ENCODE measurements at places on chromosomes 1 and 21. TPM values are rescaled to one million over a fixed set of nuclear protein-coding genes. Genes with fewer than 3 reads are reported as not detected.

Gene TRIM63
- 0.32 TPM for total RNA-seq

Gene FMO1
- not detected for total RNA-seq

Gene AMY1C
- not detected for total RNA-seq

Gene LCE1E
- not detected for total RNA-seq

Gene KCNN3
- total RNA-seq, result 2.6 TPM

Gene ARMH1
- total RNA-seq, result 2.5 TPM

Gene C1QA
- total RNA-seq, result 76.7 TPM

Gene RAB3B
- 1.8 TPM for total RNA-seq

Gene HRNR
- total RNA-seq, result not detected

Gene TMCO2
- total RNA-seq, result not detected

Gene LRRC47
- 50.5 TPM for total RNA-seq

- no peak for DNase-seq
These were observed 84.9 kb downstream of the PTPRU start for GRCh38 chr1:29321176-29321575.

DNA sequence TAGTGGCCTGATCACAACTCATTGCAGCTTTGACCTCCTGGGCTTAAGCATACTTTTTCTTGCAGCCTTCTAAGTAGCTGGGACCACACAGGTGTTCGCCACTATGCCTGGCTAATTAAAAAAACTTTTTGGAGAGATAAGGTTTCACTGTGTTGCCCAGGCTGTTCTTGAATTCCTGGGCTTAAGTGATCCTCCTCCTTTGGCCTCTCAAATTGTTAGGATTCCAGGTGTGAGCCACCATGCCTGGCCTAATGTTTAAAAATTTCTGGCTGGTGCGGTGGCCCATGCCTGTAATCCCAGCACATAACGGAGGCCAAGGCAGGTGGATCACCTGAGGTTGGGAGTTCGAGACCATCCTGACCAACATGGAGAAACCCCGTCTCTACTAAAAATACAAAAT lies 24.4 kb downstream of the YTHDF2 start:
- no peak for DNase-seq

DNA sequence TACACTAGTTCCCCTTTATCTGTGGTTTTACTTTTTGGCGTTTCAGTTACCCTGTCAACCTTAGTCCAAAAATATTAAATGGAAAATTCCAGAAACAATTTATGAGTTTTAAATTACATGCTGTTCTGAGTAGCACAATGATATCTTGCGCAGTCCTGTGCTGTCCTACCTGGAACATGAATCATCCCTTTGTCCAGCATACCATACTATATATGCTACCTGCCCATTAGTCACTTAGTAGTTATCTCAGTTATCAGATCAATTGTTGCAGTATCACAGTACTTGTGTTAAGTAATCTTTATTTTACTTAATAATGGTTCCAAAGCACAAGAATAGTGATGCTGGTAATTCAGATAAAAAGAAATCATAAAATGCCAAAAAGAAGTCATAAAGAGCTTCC lies 52.7 kb downstream of the AGBL4 start:
- DNase-seq, result no peak

GRCh38 chr1:99107680-99108079 lies 103.0 kb upstream of the PLPPR5 start:
- no peak for DNase-seq

GRCh38 chr1:91729621-91730358 lies 156.2 kb downstream of the TGFBR3 start:
- DNase-seq, result no peak

DNA sequence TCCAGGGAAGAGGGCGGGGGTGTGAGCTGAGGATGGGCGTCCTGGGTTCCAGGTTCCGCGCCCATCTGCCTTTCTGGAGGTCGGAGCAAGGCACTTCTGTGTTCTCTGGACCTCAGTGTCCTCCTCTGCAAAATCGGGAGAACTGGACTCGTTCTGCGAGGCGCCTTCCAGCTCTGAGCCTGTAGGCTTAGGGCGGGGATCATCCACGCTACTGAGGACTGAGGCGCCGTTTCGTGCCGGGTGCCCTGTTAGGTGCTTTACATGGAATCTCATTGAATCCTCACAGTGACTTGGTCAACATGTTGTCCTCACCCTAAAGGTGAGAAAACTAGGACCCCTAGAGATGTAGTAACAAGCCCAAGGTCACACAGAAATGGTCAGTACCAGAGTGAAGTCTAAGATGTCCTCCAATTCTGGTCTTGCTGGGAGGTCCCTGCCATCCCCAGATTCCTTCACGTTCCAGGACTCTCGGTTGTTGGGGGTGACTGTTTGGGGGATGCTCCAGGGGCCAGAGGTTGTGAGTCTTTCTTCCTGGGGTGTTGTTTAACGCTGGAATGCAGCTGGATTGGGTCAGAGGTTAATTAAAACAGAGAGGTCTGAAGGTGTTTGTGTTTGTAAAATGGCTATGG lies 677 bp downstream of the PRKAA2 start:
- peak; percentile 35 for DNase-seq

DNA sequence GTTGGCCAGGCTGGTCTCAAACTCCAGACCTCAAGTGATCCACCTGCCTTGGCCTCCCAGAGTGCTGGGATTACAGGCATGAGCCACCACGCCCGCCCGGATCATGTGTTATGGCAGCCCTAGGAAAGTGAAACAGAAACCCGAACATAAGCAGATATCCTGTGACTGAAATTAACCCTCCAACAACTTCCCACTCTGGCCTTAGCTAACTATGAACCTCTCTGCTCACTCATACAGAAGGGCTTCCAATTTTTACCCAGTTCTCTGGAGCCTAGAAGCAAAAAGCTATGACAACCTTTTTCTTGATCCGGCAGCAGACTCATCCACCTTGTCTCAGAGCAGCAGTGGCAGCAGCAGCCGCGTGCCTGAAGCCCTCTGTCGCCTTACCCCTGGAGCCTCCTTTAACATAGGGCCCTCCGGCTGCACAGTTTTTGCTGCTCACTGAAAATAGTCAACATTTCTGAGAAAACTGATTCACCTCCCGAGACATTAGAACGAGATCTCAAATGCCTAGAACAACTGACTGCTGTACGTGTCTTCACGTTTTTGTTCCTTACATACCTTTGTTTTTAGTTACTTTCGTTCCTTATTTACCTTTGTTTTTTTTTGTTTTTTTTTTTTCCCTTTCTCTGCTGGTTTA lies 9.3 kb downstream of the CBR1 start:
- DNase-seq, result peak; percentile 61

DNA sequence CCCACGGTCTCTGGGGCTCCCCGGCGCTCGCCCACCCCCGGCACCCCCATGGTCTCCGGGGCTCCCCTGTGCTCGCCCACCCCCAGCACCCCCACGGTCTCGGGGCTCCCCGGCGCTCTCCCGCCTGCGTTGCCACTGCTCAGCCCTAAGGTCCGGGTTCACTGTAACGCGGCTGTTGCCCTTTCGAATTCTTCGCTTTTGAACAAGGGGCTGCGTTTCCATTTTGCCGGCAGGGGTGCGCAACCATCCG lies 5.2 kb upstream of the FTCD start:
- DNase-seq, result peak; percentile 5

- DNase-seq, result no peak
These were observed 37.7 kb upstream of the SLC30A10 start for GRCh38 chr1:219966071-219966349.

DNA sequence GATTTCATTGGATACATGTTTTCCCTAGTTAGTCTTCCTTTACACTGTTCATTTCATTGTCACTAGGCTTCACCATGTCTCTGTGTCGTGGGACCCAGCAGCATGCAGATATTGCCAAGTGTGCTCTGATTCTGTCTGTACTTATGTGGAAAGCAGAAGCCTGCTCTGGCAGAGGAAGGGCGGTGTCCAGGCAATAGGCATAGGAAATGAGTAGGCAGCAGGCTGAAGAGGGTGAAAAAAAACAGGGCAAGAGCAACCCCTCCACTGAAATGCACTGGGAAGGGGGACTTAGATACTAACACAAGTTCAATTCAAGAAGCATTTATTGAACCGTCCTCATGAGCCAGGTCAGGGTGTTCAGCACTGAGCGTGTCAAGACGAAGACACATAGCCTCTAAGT lies 85.2 kb upstream of the VAV3 start:
- DNase-seq, result no peak

GRCh38 chr1:118717893-118718292 lies 270.2 kb downstream of the TBX15 start:
- DNase-seq, result no peak

DNA sequence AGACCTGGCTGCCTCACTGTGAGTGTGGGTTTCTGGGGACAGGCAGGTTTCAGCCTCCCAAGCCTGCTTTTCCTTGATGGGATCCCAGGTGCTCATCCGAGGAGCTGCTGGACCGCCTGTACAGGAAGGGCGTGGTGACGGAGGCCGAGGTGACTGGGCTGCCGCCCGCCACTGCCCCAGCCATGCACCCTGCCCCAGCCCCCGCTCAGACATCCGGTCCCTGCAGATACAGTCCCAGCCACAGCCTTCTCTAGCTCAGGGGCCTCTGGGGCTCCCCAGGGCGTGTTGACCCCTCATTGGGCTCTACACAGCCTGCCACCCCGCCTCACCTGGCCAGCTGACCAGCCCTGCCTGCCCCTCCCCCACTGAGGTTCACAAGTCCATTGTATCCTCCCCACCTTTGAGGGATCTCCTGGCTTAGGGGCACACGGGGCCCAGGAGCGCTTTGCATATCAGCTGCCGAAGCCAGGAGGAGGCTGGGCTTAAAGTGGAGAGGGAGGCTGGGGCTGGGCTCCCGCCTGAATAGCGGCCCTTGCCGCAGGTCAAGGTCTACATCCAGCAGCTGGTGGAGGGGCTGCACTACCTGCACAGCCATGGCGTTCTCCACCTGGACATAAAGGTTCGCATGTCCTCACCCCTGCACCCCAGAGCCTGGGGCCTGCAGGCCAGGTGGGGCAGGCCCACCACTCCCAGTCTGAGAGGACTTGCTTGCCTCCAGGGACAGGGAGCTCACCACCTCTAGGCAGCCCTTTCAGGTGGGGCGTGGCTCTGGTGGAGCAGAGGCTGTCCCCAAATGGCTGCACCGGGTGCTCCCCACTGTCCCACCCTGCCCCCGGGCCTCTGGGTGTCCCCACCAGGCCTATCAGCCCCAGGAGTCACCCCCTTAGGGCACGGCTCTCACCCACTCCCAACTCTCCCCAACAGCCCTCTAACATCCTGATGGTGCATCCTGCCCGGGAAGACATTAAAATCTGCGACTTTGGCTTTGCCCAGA lies 38.5 kb downstream of the TRIM11 start:
- no peak for DNase-seq

- DNase-seq, result no peak
These were observed 121.1 kb downstream of the AJAP1 start for GRCh38 chr1:4775506-4775905.

GRCh38 chr1:208150833-208151458 lies 93.2 kb downstream of the PLXNA2 start:
- peak; percentile 50 for DNase-seq

GRCh38 chr21:37815893-37816292 lies 100.4 kb downstream of the KCNJ6 start:
- DNase-seq, result no peak

GRCh38 chr1:154865442-154866256 lies 4.4 kb downstream of the KCNN3 start:
- no peak for DNase-seq

DNA sequence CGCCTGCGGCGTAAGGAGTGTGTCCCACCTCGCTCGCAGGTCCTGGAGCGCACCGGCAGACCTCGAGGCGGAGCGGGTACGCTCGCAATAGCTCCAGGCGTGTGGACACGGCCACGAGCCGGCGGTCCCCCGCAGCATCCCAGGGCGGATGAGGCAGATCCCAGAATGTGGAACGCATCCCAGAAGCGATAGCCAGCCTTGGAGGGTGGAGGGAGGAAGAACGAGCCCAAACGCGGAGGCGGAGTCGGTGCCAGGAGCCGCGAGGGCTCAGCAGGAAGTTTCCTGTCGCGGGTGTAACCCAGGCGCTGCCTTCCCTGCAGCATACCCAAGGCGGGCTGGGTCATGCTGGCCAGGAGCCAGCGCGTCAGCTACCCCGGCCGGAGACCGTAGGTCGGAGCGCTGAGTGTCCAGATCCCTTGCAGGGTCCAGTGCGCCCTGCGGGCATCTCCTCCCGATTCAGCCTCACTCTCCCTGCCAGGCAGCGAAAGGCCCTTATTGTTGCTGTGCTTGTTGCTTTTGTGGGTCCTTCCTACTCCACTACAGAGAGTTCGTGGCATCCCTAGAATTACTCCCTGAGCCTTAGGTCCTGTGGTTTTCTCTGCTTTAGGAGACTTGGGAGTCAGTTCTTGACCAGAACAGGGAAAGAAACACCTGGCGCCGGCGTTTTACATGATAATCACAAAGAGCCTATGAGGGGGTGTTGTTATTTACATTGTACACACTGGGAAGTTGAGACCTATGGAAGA lies 27.7 kb downstream of the STYXL2 start:
- DNase-seq, result peak; percentile 87

DNA sequence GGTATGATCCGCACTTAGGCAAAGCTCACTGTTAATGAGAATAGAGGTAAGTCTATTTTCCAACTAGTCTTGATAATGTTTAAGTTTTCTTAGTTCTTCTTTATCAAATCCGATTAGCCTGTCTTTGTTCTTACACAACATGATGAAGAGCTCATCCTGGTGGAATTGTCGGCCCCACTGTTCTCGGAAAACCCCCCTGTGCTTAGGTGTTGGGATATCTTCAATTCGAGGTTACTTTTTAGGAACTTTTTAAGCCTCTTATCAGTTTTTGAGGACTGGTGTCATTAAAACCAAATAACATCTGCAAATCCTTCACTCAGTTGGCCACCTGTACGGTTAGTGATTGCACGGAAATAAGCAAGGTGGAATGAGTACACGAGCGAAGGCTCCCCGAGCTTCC lies 60.7 kb upstream of the KIF26B start:
- DNase-seq, result no peak

DNA sequence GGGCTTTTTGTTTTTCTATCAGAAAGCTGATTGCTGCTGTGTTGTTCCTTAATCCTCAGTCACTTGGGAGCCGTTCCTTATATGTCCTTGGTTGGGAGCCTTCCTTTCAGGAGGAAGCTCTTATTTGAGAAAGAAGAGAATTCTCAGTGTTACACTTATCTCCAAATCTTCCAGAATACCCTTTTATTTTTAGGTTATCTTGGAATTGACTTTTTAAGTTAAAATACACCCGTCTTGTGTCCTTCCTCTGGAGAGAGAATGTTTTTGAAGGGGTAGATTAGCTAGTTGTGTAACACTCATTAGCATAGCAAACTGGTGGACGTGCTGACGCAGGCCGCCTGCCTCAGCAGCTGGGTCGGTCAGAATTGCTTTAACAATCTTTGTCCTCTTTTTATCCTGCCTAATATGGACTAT lies 42.1 kb downstream of the LRRC8B start:
- peak; percentile 14 for DNase-seq

GRCh38 chr1:236853921-236854604 lies 59.0 kb downstream of the MTR start:
- no peak for DNase-seq

- DNase-seq, result no peak
These were observed 152.2 kb downstream of the SIPA1L2 start for GRCh38 chr1:232477728-232478127.

DNA sequence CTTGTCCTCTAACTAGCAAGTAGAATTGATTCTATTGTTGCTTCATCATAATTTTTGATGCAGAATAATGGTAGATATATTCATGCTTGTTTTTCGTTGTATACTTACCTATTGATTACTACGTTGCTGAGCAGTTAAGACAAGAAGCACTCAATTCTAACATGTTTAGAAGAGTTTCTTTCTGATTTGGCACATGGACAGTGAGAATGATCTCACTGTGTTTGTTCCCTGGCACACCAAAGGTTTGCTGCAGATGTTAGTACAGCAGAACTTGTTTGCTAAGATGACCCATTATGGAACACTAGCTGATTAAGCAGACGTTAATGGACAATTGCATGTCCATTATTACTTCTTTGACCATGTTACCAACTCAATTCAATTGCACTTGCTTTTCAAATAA lies 184.7 kb upstream of the SGIP1 start:
- no peak for DNase-seq
